ENCODE measurements at places on chromosomes 1 and 21.

GRCh38 chr1:247360116-247360898 is 28.6 kb upstream of the ZNF496 start:
- DNase-seq, result no peak

GRCh38 chr1:87348341-87349019 is 19.8 kb downstream of the LMO4 start:
- no peak for DNase-seq

- DNase-seq, result no peak
Observed at GRCh38 chr1:30908696-30909364, at the start of gene SDC3. TSS of gene SDC3 (minus strand) at chr1:30908758. CDS start at chr1:30908586, 172 bp downstream.

- DNase-seq, result no peak
Observed at GRCh38 chr1:203691447-203691846, 64.8 kb downstream of the ATP2B4 start.

GRCh38 chr21:37717534-37717933 is 198.7 kb downstream of the KCNJ6 start:
- no peak for DNase-seq

GRCh38 chr1:37438037-37438868 is 36.1 kb upstream of the ZC3H12A start:
- no peak for DNase-seq

- DNase-seq, result no peak
Observed at GRCh38 chr1:93680076-93680419, 1.6 kb downstream of the BCAR3 start.

GRCh38 chr1:53469373-53469772 is 10.2 kb downstream of the DMRTB1 start:
- DNase-seq, result no peak

DNA sequence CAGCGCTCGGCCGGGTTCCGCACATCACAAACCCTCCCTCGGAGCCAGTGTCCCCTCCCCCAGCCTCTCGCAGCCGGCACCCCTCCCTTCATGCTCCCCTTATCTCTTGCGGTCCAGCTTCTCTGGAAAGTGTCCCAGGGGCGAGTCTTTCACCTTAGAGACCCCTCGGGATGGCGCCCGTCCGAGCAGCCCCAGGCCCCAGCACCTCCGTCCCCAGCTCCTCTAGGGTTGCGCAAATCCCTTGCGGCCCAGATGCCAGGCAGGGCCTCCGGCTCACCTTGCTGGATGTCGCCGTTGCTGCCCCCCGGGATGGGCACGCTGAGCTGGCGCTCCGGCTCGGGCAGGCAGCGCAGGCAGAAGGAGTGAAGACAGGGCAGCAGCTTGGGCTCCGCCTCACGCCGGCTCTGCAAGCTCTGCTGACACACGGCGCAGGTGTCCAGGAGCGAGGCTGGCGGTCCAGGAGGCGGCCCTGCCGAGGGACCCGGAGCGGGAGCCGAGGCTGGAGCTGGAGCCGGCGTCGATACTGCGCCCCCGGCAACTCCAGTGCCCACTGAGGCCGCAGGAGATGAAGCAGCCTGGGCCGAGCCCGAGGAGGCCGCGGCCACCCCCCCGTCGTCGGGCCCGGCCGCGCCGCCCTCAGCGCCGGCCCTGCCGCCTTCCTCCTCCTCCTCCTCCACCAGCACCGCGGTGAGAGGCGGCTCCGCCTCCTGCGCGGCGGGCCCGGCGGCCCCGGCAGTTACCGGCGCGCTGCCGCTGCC is 550 bp downstream of the TRIM33 start:
- DNase-seq, result peak; percentile 63
